Upper lobe of left lung (tissue), 6 donors: ENCODE measurements at places on chromosomes 12 and 14. TPM values are rescaled to one million over a fixed set of nuclear protein-coding genes. Genes with fewer than 3 reads are reported as not detected.

DNA sequence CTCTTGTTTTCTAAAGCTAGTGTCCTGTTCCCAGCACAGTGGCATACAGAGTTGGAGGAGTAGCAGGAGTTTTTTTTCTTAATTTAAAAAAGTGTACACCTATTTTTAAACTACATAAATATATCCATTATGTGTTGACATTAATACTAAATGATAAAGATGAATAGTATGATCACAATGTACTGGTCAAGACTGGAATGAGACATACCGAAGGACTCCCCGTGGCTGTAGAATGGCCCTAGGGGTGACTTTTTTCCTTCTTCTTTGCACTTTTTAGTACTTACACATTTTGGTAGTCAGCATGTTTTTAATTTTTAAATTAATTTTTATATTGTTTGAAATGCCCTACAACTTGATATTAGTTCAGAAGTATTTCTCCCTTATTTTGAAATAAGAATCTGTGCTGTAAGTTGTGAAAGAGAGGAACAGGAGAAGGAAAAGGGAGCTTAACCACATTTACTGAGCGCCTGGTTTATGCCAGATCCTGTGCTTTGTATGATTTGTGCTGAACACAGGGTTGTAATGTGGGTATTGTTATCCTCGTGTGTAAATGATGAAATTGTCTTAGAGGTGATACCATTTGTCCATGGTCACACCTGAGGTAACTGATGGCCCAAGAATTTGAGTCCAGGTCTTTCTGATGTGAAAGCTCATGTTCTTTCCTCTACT lies 136.5 kb downstream of the TGFB3 start:
- no peak for DNase-seq

The TMEM179 gene
- total RNA-seq = not detected

The ANO4 gene
- not detected for total RNA-seq

The ERP27 gene
- total RNA-seq = 25.0 TPM

- no peak for DNase-seq
These were observed 4.4 kb upstream of the GALNT6 start for GRCh38 chr12:51395283-51396230.

- DNase-seq = no peak
These were observed 1.7 kb upstream of the DCD start for GRCh38 chr12:54649825-54650224.

GRCh38 chr12:13215056-13215455 lies 18.5 kb downstream of the EMP1 start:
- DNase-seq = no peak

The FKBP3 gene
- total RNA-seq = 24.1 TPM

The SIX6 gene
- total RNA-seq = not detected
